ENCODE measurements at places on chromosomes 6 and 20.

DNA sequence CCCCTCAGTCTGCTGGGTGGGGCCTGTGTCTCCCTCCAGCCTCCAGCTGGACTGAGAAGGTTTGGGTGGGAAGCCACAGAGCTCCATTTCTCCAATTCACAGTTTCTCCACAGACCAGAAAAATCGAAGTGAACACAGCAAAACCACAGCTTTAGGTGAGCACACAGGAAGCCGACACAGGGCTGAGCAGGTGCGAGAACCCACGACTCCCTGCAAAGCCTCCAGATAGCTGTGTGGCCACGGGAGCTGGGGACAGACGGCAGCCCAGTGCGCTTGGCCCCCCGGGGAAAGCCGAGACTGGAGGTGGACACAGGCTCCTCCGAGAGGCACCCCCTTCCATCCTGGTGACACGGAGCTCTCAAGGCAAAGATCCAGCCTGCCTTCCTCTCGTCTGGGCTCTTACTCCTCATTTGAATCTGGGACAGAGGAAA, 29.0 kb upstream of the MPC1 start:
- DNase-seq, result no peak

- DNase-seq, result no peak
These were observed 292.1 kb downstream of the SOX4 start for GRCh38 chr6:21885532-21886114.

GRCh38 chr6:53055873-53056272, 9.3 kb upstream of the FBXO9 start:
- no peak for DNase-seq

GRCh38 chr6:158287047-158287446, 25.2 kb upstream of the TULP4 start:
- DNase-seq, result no peak

GRCh38 chr6:30829639-30830255, 54.6 kb upstream of the DDR1 start:
- DNase-seq, result no peak

- no peak for DNase-seq
These were observed 116.0 kb upstream of the MRPS10 start for GRCh38 chr6:42333612-42334011.

- DNase-seq, result no peak
These were observed 279.4 kb downstream of the RFPL4B start for GRCh38 chr6:112626468-112627082.

DNA sequence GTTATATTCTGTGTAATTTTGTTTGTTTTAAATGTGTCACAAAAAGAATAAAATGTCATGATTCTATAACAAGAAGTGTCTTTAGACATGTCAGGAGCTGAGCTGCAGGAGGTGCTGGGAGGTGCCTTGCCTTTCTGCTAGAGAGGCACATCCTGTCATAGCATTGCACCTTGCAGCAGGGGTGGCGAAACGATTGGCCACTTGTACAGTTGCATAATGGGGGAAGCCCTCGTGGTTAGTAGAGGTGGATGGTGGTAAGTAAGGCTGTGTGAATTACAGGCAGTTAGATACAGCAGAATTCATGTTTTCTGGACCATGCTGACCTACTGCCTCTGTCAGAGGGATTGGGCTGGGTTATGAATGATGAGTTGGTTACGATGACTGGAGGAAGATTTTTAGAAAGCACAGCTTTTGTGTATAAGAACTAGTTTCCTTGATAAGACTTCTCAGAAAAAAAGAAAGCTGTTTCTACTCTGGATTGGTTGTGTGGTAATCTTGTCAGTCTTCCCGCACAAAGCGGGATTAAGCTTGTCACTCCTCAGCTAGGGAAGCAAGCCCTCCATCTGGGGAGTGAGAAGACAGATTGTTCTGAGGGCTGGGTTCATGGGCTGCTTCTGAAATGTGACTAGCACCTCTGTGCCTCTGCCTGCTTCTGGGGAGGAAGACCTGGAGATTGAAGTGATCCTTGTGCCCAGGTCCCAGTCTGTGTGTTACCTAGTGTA, 74.9 kb downstream of the FOXO3 start:
- no peak for DNase-seq

DNA sequence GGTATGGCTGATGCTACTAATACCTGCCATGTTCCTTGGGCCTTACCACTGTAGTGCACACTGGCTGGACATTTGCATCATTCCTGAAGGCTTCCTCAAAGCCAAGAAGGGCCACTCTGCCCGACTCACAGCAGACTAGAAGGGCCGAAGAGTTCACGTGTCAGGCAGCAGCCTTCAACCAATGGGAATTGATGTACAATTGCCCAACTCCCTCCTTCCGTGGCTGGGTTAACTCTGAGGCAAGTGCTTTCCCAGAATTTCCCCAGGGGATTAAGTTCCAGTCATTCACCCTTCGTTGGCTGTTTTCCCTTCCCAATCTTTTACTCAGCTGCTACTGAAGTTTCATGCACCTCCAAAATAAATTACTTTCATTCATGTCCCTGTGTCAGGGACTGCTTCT, 29.8 kb downstream of the PSMB9 start:
- DNase-seq, result no peak
